ENCODE measurements at places on chromosomes 6 and 20. TPM values are rescaled to one million over a fixed set of nuclear protein-coding genes. Genes with fewer than 3 reads are reported as not detected.

PNPLA1 gene
- not detected for polyA plus RNA-seq

HUS1B gene
- not detected for polyA plus RNA-seq

DSE gene
- polyA plus RNA-seq: 6.9 TPM

MUC22 gene
- 0.14 TPM for polyA plus RNA-seq

RAB44 gene
- not detected for polyA plus RNA-seq

ENPP1 gene
- 1.2 TPM for polyA plus RNA-seq

C4B gene
- 41.2 TPM for polyA plus RNA-seq

FBXO9 gene
- 33.8 TPM for polyA plus RNA-seq

PACRG gene
- 4.9 TPM for polyA plus RNA-seq

NFYA gene
- polyA plus RNA-seq: 6.1 TPM

ACTL10 gene
- polyA plus RNA-seq: 0.27 TPM

TP53TG5 gene
- 0.95 TPM for polyA plus RNA-seq

KHDC1 gene
- polyA plus RNA-seq: 5.2 TPM

TTLL9 gene
- polyA plus RNA-seq: 0.14 TPM

SSTR4 gene
- not detected for polyA plus RNA-seq

FAM83C gene
- not detected for polyA plus RNA-seq

CDSN gene
- 0.11 TPM for polyA plus RNA-seq

SNX3 gene
- 354 TPM for polyA plus RNA-seq

ARMH2 gene
- polyA plus RNA-seq: not detected

CUTA gene
- polyA plus RNA-seq: 170 TPM

VWA7 gene
- polyA plus RNA-seq: 3.2 TPM

MOG gene
- polyA plus RNA-seq: 4.8 TPM

CCN6 gene
- not detected for polyA plus RNA-seq

MYCT1 gene
- 10.9 TPM for polyA plus RNA-seq

GRIK2 gene
- 7.6 TPM for polyA plus RNA-seq

RBPJL gene
- polyA plus RNA-seq: not detected

APOM gene
- 3.9 TPM for polyA plus RNA-seq

MEP1A gene
- polyA plus RNA-seq: not detected

BMP2 gene
- polyA plus RNA-seq: 1.9 TPM

WFDC5 gene
- polyA plus RNA-seq: not detected

PI16 gene
- polyA plus RNA-seq: 69.5 TPM

PRL gene
- polyA plus RNA-seq: not detected

CFB gene
- 10.4 TPM for polyA plus RNA-seq

CLPSL1 gene
- polyA plus RNA-seq: not detected

E2F1 gene
- 0.52 TPM for polyA plus RNA-seq

IRF4 gene
- 0.41 TPM for polyA plus RNA-seq

KCNK5 gene
- 1.4 TPM for polyA plus RNA-seq

MYB gene
- not detected for polyA plus RNA-seq

SLC35B3 gene
- polyA plus RNA-seq: 9.1 TPM
